ENCODE measurements at places on chromosomes 4 and X. TPM values are rescaled to one million over a fixed set of nuclear protein-coding genes. Genes with fewer than 3 reads are reported as not detected.

The PHKA1 gene
- 4.3 TPM for total RNA-seq

The ANKRD50 gene
- 27.7 TPM for total RNA-seq

The PPM1K gene
- total RNA-seq, result 23.2 TPM

The PSAPL1 gene
- not detected for total RNA-seq

The TEX13B gene
- not detected for total RNA-seq
